ENCODE measurements at places on chromosomes 3 and 15. TPM values are rescaled to one million over a fixed set of nuclear protein-coding genes. Genes with fewer than 3 reads are reported as not detected.

EFHB gene
- total RNA-seq = 1.7 TPM

DNA sequence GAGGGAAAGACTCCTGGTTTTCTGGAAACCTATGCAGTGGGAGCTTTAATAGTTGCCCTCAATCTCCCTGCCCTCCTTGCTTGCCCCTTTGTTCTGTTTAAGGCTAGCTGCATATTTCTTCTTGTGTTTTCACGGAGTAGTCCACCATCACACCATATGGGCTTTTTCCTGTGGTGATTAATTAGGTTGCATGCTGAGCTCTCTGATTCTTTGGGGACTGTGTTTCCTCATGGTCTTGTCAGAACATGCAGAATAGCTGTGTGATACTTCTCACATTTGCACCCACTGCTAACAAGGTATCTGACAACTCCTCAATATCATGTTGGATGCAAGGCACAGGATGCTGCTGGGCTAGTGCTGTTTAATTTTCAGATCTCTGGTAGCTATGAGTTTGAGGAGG lies 139.6 kb downstream of the PTPRG start:
- DNase-seq = no peak

DNA sequence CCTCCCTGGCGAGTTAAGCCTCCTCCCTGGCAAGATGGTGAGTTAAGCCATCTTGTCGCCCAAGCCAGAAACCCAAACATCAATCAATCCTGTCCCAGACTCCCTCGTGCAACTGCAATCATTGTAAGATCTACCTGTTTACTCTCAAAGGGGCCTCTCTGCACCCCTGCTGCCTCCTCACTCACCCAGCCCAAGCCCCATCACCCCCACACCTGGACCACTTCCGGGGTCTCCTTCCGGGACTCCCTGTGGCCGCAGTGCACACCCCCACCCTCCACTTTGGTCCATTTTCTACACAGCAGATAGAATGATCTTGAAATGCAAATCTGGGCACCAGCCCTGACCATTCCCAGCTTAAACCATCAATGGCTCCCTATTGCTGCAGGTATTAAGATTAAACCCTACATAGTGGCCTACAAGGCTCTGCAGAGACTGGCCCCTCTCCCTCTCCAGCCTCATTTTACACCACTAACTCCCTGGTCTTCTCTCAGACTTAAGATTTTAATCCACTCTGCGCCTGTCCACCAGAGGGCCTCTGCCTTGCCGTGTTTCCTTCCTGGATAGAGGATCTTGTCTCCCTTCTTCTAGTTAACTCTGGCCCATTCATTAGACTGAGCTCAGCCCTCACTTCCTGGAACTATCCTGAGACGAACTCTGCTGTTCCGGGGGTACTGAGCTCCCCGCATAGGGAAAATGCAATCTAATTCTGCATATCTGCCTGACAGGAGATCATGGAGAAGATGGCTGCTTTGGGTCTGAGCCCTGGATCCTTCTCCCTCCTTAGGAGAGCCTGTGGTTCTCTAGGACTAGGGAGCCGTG lies 41.9 kb upstream of the SLC6A1 start:
- DNase-seq = peak; percentile 54

GRCh38 chr3:30707825-30708224 lies 101.4 kb downstream of the TGFBR2 start:
- DNase-seq = no peak

DNA sequence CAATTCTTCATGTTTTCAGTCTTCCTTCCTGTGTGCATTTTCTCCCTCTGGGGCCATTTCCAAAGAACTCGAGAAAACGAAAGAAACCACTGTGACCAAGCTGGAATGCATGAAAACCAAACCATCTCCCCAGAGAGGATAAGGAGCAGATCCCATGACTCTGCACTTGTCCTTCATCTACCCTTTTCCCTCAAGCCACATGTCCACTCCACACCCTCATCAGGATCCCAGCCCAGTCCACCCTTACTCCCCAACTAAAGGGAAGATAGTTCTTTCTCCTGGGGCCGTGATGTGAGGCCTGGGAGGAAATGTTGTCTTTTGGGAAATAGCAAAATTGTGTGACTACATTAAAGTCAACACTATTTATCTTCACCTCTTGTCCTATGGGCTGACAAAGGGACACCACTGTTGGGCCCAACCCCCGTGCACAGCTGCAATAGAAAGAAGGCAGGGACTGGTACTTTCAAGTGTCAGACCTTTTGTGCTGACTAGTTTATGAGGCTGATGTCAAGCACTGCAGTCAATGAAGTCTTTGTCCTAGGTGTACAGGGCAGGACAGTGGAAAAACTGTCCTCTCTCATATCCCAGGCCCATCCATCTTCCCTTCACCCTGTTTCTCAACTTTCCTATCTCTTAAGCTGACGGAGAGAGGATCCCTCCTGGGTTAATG lies 487.1 kb upstream of the NR2F2 start:
- no peak for DNase-seq

DNA sequence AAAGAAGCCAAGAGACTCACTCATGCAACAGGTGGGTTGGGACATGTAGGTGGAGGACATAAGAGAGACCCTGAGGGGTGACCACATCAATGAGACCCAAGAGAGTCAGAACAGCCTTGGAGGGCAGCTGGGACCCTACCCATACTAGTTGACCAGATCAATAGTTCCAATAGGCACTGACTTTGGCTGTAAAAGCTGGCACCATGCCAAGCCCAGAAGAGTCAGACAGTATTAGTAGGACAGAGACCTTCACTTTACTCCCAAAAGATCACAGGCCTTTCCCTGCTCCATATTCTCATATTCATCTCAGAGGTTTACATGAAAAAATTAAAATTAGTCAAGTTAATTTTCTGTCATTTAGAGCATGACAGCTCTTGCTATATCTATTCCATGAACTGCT lies 20.9 kb upstream of the GABRR3 start:
- DNase-seq = no peak

SLC2A2 gene
- total RNA-seq = not detected

GRCh38 chr3:17489139-17489538 lies 253.3 kb downstream of the TBC1D5 start:
- no peak for DNase-seq

CLRN1 gene
- not detected for total RNA-seq

MASP1 gene
- 3.3 TPM for total RNA-seq

ABHD17C gene
- 9.3 TPM for total RNA-seq

GRCh38 chr15:92100301-92100700 lies 246.8 kb downstream of the SLCO3A1 start:
- DNase-seq = no peak

DNA sequence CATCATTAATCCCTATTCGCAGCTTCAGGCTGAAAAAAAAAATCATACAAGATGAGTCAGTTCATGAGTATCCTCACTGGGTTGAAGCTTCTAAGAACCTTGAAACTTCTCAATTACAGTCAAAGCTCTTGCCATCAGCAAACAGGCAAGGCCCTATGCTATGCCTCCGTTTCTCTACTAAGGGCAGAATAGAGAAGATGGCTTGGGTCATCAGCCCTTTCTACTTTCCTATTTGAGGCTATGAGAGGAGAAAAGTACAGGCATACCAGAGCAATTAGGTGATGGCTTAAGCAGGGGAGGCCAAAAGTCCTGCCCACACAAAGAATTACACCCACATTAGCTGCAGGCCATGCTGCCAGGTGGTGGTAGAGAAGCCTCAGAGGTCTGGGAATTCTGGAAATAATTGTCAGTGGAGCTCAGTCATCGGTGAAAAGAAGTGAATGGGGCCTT lies 89.0 kb downstream of the MRPL46 start:
- DNase-seq = no peak

FAM43A gene
- 0.80 TPM for total RNA-seq

- no peak for DNase-seq
These were observed 159.3 kb downstream of the WDR76 start for GRCh38 chr15:43985976-43986680.

DNA sequence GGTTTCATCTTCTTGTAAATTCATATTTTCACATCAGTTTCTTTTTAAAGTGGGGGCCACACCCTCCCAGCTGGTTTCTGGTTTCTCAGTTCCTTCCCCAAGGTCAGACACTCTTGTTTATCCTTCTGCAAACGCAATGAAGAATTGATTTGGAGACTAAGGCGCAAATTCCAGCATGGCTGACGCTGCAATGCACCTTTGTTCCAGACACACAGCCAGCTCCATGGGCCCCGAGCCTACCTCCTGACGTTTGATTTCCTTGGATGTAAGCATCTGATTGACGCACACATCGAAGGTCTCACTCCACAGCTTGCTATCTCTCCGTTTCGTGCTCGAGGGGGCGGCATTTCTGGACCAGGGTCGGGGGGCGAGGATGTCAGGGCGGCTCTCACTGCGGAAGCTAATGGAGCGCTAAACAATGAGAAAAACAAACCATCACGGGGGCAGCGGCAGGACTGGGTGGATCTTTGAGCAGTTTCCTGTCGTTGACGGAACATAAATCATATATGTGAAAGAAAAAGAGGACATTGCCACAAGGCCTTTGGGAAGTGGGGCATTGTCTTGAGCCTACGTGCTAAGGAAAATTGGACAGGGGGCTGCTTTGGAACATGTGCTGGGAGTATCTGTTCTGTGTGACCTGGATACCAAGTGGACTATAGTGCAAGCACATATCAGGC lies 46.9 kb downstream of the ARHGEF3 start:
- no peak for DNase-seq

DNA sequence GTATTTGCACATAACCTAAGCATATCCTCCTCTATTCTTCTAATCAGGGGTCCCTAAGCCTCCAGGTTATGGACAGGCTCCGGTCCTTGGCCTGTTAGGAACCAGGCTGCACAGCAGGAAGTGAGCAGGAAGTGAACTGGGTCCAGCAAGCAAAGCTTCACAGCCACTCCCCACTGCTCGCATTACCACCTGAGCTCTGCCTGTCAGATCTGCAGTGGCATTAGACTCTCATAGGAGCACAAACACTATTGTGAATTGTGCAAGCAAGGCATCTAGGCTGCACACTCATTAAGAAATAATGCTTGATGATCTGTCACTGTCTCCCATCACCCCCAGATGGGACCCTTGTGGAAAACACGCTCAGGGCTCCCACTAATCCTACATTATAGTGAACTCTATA lies 9.8 kb downstream of the MSL2 start:
- no peak for DNase-seq

DNA sequence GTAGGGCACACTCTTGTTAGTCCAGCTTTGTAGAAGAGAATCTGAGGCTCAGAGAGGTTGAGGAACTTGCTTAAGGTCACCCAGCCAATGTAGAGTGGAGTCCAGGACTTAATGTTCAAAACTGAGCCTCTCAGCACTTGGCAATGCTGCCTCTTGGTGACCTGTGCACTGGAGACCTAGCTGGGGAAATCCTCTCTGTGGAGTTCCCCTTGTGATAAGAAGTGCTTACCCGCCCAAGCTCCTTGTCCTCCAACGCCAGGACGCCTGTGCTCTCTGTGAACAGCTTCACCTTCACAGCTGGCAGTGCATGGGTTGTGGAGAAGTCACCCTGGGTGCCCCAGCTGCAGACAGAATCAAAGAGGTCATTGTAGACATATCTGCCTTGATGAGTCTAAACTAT lies 219.1 kb upstream of the FEZF2 start:
- DNase-seq = no peak

DNA sequence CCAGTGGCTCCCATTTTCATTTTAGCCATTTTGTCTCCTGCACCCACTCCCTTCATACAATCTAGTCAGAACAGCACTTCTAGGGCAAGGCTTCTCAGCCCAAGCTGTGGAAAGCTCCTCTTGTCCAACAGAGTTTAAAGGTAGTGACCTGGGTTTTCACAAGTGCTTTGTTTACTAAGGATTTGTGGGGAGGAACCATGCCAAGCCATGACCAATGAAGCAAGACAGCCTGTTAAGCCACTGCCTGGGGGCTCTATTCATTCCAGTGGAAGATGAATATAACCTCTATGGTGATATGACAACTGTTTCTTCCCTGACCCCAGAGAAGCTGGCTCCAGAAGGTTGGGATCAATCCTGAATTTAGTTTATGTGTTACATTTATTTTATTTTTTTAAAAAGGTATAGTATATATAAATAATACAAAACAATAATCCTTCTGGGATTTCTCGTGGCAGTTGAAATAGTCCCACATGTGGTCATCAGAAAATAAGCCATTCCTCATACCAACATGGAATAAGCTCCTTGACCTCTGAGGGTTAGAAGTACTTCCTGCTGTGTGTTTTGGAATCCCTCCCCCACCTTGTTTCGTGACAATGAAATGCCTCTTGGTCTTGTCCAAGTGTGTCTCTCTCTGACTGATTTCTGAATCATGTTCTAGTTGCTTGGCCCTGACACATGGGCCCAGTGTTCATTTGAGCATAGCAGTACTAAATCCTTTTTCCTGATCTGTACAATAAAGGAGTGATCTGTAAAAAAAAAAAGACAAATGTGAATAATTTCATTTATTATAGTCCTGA lies 13.3 kb upstream of the THUMPD3 start:
- peak; percentile 15 for DNase-seq

ESYT3 gene
- total RNA-seq = 0.59 TPM

GRIP2 gene
- 0.25 TPM for total RNA-seq

- no peak for DNase-seq
These were observed 23.8 kb downstream of the CXCR6 start for GRCh38 chr3:45966950-45967640.

DNA sequence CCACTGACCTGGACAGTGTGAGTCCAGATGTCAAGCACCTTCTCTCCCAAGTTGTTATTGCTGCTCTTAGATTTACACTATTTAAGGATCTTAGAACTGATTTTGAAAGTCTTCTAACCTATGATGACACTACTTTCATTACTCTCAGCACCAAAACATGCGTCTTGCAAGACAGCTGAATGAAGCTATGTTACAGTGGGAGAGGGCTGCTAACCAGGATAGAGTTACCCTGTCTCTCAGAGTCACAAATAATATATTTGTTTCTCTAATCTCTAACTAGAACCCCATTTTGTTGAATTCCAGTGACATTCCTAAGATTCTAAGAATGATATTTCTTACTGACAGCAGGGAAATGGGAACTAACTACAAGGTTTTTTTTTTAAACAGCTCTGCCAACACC lies 455.5 kb downstream of the MAGI1 start:
- no peak for DNase-seq

PARP3 gene
- total RNA-seq = 2.0 TPM

GRCh38 chr3:172084871-172085556 lies 45.6 kb downstream of the FNDC3B start:
- no peak for DNase-seq

DNA sequence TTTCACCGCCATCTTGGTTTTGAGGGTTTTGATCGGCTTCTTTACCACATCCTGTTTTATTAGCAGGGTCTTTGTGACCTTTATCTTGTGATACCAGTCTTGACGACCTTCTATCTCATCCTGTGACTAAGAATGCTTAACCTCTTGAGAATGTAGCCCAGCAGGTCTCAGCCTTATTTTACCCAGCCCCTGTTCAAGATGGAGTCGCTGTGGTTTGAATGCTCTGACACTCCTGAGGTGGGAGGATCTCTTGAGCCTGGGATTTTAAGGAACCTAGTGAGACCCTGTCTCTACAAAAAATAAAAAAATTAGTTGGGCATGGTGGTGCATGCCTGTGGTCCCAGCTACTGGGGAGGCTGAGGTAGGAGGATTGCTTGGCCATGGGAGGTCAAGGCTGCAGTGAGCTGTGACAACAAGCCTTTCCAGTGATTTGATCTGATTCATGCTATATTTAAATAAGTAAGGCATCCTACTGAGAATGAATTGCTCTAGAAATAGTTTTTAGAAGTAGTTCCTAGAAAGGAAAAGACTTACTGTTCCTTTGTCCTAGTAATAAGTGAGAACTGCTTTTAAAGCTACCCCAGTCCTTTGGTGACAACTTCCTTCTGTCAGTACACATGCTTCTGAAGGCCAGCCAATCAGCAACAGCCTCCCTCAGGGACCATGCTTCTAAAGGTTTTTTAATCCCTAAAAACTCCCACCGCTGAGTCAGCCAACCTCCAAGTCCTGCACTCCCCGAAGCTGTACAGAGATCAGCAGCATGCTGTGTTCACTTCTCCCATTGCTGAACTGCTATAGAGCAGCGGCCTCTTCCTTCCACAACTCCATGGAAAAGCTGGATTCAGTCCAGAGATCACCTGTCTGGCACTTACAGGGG lies 9.1 kb upstream of the CEMIP start:
- no peak for DNase-seq

All from neural progenitor cell (in vitro differentiated cells).